Caki2 (cell line): ENCODE measurements at places on chromosomes 1 and 21. TPM values are rescaled to one million over a fixed set of nuclear protein-coding genes. Genes with fewer than 3 reads are reported as not detected.
A peak's percentile ranks its signal among the peaks of the same experiment; 100 is the strongest.

GRCh38 chr1:10228528-10228927, 18.2 kb downstream of the KIF1B start:
- no peak for DNase-seq

- DNase-seq = no peak
Observed at GRCh38 chr21:38884440-38884839, 78.7 kb downstream of the ETS2 start.

DNA sequence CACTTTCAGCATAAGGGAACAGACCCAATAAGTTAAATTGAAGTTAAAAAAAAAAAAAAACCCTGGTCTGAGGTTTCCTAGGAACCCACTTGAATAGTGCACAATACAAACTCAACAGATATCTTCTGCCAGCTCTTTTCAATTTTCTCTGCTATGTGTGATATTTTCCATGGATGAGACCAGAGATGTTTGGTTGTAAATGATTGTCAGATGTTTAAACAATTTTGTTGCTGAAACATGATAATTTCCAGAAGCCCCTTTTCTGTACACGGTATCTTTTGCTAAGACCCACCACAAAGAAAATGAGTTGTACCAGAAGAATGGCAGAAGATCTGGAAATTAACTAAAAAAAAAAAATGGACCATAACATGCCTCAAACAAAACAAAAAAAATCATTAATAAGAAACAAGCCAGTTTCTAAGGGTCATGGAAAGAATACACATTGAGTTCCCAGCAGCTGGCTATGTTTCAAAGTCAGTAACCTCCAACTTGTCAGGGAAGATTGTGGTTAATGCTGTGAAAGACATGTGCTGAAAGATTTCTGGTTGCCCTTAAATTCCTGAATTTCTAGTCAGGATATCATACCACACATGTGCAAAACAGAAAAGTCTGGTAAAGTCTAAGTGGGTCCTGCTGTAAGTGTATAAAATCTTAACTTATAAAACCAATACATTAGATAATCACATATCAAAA, 35.6 kb upstream of the MGST3 start:
- DNase-seq = no peak

Gene KCNT2
- 0.03 and 0.12 TPM in 2 replicates for total RNA-seq

DNA sequence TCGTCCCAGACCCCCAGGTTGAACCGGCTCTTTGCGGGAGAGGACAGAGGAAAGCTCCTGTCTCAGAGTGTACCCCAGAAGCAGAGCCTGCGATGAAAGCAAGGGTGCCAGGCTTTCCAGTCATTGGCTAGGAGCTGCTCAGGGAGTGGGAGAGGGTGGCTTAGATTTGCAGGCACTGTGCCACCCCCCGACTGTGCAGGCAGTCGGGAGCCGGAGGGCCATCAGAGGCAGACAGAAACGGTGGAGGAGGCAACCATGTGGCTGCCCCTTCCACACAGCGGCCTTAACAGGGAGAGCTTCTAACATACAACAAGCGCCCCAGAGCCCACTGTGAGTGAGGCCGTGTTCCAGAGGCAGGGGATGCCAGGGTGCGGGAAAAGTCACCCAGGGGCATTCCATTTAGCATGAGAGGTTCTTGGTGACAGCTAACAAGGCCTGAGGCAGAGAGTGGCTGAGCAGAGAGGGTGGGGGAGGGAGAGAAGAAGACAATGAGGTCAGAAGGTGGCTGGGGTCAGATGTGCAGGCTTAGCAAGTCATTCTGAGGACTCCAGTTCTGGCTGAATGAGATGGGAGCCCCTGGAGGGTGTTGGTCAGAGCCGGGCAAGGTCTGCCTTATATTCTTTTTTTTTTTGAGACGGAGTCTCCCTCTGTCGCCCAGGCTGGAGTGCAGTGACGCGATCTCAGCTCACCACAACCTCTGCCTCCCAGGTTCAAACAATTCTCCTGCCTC, 9.5 kb upstream of the C1orf167 start:
- no peak for DNase-seq

GRCh38 chr1:3736131-3736561, 16.1 kb upstream of the CCDC27 start:
- no peak for DNase-seq

Gene ASH1L
- total RNA-seq = 9.7 and 21.2 TPM in 2 replicates

Gene FCER1G
- total RNA-seq = not detected in 2 replicates

- peak; percentile 30 for DNase-seq
Observed at GRCh38 chr1:174982971-174983689, 16.6 kb upstream of the CACYBP start.

Gene AQP10
- not detected in 2 replicates for total RNA-seq

DNA sequence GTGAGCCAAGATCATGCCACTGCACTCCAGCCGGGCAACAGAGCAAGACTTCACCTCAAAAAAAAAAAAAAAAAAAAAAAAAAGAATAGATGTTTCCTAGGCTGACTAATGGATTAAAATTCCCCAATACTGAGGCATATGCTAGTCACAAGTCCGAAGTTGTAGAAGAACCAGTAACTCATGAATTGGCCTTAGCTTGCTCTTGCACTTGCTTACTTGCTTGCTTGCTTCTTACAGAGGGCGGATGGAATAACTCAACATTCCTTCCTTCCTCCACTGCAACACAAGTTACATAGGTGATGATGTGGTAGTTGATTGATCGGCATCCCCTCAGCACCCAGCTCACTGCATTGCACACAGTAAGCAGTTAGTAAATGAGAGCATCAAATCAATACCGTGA, 2.8 kb upstream of the TARS2 start:
- no peak for DNase-seq

DNA sequence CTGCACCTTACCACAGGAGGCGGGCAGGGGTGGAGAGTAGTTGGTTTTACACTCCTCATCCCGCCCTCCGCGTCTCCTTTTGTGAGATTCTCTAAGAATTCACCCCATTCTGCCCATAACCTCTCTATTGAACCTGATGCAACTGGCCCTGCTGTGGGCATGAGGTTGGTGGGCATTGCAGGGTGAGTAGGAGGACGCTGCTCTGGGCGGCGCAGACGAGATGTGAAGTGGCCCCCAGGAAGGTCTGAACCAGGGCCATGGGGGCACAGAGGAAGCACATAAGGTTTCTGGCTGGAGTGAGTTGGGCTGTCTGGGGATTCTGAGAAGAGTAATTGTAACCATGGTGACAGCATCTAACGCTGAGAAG, 8.8 kb downstream of the PADI1 start:
- no peak for DNase-seq

DNA sequence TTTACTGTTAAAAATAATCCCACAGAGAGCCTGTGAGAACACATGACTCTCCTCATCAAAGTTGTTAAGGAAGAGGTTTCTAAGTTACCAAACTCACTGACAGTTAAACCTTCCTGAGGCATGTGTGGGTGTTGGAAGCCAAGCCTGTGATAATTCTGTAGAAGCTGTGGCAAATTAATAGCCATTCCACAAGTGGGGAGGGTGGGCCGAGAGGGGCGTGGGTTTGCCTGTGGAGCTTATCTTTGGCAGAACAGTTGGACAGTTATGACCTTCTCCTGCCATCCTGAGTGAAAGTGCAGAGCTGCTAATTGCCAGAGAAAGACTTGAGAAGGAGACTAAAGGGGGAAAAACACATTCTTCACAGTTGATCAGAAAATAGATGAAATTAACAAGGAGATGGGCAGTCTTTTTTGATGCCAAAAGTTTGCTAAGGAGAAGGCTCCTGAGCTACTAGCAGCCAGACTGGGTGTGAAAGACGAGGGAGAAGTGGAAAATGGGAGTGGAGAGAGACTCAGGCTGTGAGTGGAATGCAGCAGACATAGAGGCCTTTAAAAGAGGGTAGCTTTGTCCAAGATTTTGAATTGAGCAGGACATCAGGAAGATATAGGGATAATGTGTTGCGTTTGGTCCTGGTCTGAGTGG, 1.6 kb upstream of the PLA2G2C start:
- DNase-seq = no peak

DNA sequence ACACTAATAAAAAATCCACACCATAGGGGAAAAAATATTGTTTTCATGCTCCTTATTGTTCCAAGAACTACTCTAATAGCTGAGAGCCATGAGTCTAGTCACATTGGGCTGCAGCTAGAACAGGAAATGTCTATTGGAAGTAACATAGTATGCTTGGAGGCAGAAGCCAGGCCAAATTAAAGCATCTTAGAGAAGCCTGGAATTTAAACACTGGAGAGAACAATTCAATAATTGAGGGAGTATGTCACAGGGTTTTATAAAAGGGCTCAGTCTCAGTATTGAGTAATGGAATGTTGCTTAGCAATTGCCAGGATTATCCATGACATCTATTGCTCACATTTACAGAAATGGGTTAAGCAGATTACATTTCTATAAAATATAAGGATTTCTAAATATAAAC, 471.3 kb downstream of the LMO4 start:
- DNase-seq = no peak

- no peak for DNase-seq
Observed at GRCh38 chr1:245128381-245129101, 26.2 kb upstream of the KIF26B start.

- DNase-seq = no peak
Observed at GRCh38 chr21:39016740-39017315, 166.4 kb downstream of the PSMG1 start.

DNA sequence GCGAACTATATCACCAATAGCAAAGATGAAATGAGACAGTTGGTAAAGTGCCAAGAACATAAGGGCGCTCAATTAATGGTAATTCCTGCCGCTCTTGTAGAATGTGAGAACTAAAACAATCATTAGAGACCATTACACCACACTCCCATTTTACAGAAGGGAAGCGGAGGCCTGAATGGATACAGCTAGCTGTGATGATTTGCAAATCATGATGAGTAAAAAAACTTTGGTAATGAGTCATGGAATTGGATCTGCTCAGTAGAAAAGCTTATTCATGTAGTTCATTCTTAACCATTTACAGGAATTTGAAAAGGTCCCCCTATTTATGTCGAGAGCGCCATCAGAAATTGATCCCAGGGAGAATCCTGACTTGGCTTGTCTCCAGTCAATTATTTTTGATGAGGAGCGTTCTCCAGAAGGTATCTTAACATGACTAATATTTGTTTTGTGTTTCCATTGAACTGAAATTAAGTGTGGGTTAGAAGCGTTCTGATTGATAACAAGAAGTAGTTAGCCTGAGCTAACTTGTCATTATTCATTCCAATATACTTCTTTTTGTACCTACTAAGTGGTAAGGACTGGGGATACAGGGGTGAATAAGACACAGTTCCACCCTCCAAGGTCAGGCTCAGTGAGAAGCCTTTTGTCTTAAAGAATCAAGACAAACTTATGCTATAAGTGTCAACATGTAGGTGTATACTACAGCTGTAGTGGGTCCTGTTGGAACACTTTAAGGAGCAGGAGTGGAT, 812 bp downstream of the TTC4 start:
- peak; percentile 53 for DNase-seq

DNA sequence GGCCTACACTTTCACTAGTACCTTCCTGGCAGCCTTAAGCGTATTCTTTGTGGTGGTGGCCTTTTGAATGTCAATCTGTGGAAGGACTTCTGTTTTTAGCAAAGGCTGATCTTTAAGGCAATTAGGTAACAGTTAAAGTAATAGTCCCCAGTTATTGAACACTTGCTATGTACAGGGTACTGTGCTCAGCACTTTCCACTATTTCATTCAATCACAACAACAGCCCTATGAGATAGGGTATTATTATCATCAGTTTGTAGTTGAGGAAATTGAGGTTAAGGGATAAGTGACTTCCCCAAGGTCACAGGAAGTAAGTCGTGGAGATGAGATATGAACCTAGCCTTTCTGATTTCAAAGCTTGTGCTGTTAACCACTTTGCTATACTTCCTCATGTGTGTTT, 185.7 kb downstream of the ST6GALNAC3 start:
- no peak for DNase-seq

DNA sequence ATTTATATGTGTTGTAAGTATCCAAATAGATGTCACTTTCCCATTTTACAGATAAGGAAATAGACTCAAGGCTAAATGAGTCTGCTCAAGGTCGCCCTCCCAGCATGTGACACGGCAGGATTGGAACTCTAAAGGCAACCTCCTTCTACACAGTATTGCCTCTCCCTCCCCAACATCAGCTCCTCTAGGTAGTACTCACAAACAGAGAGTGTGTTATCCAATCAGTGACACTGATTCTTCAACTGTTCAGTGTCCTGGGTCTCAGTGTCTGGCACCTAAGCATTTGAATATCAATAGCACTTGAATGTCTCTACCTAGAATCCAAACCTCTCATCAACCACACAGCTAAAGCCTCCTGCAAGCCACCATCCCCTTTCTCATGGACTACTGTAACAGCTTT, 87.1 kb downstream of the DAB1 start:
- no peak for DNase-seq

Gene OR2M3
- not detected in 2 replicates for total RNA-seq

Gene OR2T2
- total RNA-seq = not detected in 2 replicates

Gene FCAMR
- total RNA-seq = 0.14 TPM in 1 of 2 replicates, not detected in the other

- DNase-seq = no peak
Observed at GRCh38 chr1:203287109-203287893, 18.0 kb upstream of the BTG2 start.

Gene HRNR
- not detected in 2 replicates for total RNA-seq

DNA sequence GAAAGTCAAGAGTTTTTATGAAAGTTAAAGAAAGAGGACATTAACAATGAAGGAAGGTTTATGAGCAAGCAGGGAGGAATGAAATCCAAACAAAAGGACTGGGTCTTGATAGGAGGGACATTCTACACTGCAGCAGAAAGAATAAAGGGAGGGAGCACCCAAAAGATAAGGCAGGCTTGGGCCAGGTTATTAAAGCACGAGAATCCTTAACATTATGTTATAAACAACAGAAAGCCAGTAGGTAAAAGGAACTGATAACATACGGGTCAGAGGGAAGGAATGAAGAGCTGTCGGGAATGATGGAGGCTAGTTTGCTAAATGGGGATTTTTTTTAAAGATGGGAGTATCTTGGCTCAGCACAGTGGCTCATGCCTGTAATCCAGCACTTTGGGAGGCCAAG, 19.4 kb downstream of the LPGAT1 start:
- no peak for DNase-seq

DNA sequence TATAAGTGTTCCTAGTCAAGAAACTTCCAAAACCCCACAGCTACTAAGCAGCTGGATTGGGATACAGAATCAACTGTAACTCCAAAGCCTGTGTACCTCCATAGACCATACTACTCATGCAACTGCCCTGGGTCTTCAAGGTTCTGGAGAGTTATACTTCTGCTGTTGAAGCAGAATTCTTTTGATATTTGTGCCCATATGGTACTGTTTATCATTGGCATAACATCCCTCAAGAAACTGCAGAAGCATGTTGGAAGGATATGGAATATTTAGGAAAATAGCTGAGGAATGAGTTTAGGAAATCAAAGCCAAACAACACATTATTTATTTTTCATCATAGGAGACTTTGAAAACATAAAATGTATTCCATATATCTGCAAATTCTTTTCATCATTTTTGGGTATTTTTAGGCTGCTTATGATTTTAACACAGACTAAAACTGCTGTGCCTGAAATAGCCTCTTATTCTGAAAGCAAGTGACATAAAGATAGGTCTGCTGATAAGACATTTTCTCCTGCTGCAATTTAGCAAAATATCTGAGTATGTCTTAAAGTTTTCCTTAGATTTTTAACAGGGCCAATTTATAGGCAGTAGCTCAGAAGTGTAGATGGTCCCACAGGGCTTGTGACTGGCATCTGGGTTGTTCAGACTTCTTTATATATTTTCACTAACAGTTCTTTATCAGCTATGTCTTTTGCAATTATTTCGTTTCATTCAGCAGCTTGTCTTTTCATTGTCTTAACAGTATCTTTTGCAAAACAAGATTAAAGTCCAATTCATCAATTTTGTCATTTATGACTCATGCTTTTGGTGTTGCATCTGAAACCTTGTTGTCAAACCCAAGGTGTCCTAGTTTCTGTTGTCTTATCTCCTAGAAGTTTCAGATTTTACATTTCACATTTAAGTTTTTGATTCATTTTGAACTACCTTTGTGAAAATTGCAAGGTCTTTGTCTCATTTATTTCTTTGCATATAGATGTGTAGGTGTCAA, 41.1 kb upstream of the ZNF124 start:
- DNase-seq = no peak

- DNase-seq = no peak
Observed at GRCh38 chr21:29287383-29287782, 11.3 kb upstream of the BACH1 start.
